ENCODE measurements at places on chromosomes 13 and 19.
A peak's percentile ranks its signal among the peaks of the same experiment; 100 is the strongest.

- no peaks in the 10 kb centered on the region for H3K27me3 ChIP-seq
- no peak overlapping the region for H3K4me3 ChIP-seq
- no peaks in the 10 kb centered on the region for H3K36me3 ChIP-seq
- no peak for DNase-seq
- H3K27ac ChIP-seq, result no peak overlapping the region
- H3K4me1 ChIP-seq, result peaks cover 8% of the 10 kb centered on the region
Measured at GRCh38 chr13:40342901-40343300, 323.5 kb downstream of the FOXO1 start.

GRCh38 chr13:99376132-99376531, 68.9 kb upstream of the GPR183 start:
- DNase-seq, result peak; percentile 93
- peaks cover 92% of the 10 kb centered on the region for H3K4me1 ChIP-seq
- peak overlapping the region; percentile 99 for H3K27ac ChIP-seq
- H3K27me3 ChIP-seq, result no peaks in the 10 kb centered on the region
- H3K36me3 ChIP-seq, result no peaks in the 10 kb centered on the region

GRCh38 chr13:35716186-35716585, 239.7 kb upstream of the MAB21L1 start:
- DNase-seq, result no peak
- H3K27ac ChIP-seq, result no peak overlapping the region
- no peaks in the 10 kb centered on the region for H3K4me1 ChIP-seq
- H3K4me3 ChIP-seq, result no peak overlapping the region
- H3K36me3 ChIP-seq, result no peaks in the 10 kb centered on the region

DNA sequence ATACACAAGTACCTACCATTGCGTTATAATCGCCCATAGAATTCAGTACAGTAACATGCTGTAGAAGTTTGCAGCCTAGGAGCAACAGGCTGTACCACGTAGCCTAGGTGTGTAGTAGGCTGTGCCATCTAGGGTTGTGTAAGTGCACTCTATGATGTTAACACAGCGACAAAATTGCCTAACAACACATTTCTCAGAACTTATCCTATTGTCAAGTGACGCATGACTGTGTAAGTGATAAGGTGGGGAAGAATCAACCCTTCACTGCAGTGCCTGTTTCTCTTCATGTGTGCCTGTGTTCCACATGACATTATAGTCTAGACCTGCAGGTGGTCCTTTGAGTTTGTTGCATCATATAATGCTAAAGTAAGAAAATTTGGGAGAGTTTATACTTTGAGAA, 94.0 kb downstream of the PCDH9 start:
- no peak overlapping the region for H3K4me3 ChIP-seq
- H3K27me3 ChIP-seq, result no peaks in the 10 kb centered on the region
- peaks cover 5% of the 10 kb centered on the region for H3K4me1 ChIP-seq
- H3K36me3 ChIP-seq, result no peaks in the 10 kb centered on the region
- H3K27ac ChIP-seq, result no peak overlapping the region

- H3K27me3 ChIP-seq, result no peaks in the 10 kb centered on the region
- peak; percentile 68 for DNase-seq
- H3K36me3 ChIP-seq, result no peaks in the 10 kb centered on the region
- H3K4me3 ChIP-seq, result peak overlapping the region; percentile 31
- H3K4me1 ChIP-seq, result peaks cover 12% of the 10 kb centered on the region
Measured at GRCh38 chr19:5321851-5322681, 18.5 kb downstream of the PTPRS start.

DNA sequence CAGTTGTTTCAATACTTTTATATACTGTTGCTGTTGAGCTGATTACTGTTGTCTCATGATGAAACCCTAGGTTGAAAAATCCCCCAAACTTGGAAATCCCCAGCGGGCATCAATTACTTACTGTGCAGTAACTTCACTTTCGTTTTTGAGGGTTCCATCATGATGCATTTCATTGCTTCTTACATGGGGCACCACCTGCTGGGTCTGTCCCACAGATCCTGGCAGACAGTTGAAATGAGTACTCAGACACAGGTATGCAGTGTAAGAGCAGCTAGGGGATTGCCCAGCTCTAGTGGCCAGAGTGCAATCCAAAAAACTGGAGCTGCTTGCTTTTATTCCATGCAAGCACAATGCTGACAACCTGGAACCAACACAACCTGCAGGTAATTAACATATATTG, 132.5 kb upstream of the ZNF91 start:
- no peak overlapping the region for H3K27ac ChIP-seq
- no peaks in the 10 kb centered on the region for H3K4me1 ChIP-seq
- H3K36me3 ChIP-seq, result no peaks in the 10 kb centered on the region
- DNase-seq, result no peak
- H3K27me3 ChIP-seq, result no peaks in the 10 kb centered on the region

- H3K27ac ChIP-seq, result no peak overlapping the region
- no peak overlapping the region for H3K4me3 ChIP-seq
- no peak for DNase-seq
- no peaks in the 10 kb centered on the region for H3K27me3 ChIP-seq
- H3K4me1 ChIP-seq, result no peaks in the 10 kb centered on the region
Measured at GRCh38 chr19:33705860-33706259, 84.1 kb downstream of the CHST8 start.

DNA sequence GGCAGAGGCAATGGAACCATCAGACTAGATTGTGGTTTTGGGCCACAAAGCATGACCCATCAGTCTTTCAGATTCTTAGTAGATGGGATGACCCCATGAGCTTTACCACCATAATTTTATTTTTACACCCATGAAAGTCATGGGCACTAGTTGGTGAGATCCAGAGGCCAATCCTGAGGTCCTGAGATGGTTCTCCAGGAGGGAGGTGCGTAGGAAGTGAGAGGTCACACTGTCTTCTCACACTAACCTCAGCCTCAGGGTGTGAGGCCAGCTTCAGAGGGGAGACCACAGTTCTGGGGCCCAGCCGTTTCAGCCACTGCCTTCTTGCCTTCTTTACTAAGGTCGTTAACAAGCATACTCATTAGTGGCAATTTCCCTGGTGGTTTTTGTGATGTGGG, 106.4 kb downstream of the AKAP11 start:
- peaks cover 43% of the 10 kb centered on the region for H3K4me1 ChIP-seq
- no peak for DNase-seq
- peak overlapping the region; percentile 76 for H3K27ac ChIP-seq

GRCh38 chr13:23963184-23963931, 66.1 kb upstream of the C1QTNF9B start:
- no peak for DNase-seq
- H3K36me3 ChIP-seq, result no peaks in the 10 kb centered on the region
- no peaks in the 10 kb centered on the region for H3K27me3 ChIP-seq
- H3K27ac ChIP-seq, result no peak overlapping the region
- no peak overlapping the region for H3K4me3 ChIP-seq

- H3K4me3 ChIP-seq, result no peak overlapping the region
- DNase-seq, result no peak
- H3K27me3 ChIP-seq, result no peaks in the 10 kb centered on the region
- no peaks in the 10 kb centered on the region for H3K36me3 ChIP-seq
Measured at GRCh38 chr13:98071316-98071715, 71.6 kb upstream of the FARP1 start.

DNA sequence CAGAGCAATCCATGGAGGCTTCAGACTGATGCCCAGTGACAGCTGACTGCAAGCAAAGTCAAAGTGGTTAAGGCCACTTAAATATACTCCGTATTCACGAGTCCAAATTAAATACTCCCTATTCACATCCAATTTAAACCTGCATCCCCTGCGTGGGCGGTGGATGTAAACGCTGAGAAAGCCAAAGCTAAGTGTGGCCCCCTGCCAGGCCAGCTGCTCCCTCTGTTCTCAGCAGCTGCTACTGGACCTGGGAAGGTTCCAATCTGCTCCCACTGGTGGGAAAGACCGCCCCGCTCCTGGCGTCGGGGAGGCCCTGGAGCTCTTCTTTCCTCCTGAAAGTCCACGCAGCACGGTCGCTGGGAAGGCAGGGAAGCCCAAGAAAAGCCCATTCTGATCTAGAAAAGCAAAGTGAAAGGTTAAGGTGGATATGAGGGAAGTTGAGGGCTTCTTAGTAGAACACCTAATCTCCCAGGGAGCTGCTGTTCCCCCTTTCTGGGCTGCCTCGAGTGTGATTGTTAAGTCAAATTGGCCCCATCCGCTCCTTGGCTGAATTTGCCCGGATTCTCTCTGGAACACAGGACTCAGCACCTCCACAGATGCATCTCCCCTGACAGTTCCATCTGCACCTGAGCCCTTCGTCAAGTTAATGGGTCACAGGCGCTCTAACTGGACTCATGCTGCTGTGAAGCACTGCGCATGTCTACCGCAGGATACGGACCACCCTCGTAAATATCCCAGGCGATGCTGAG, 205.5 kb downstream of the USP12 start:
- H3K36me3 ChIP-seq, result no peaks in the 10 kb centered on the region
- H3K4me1 ChIP-seq, result no peaks in the 10 kb centered on the region
- no peaks in the 10 kb centered on the region for H3K27me3 ChIP-seq
- H3K27ac ChIP-seq, result no peak overlapping the region
- H3K4me3 ChIP-seq, result no peak overlapping the region

DNA sequence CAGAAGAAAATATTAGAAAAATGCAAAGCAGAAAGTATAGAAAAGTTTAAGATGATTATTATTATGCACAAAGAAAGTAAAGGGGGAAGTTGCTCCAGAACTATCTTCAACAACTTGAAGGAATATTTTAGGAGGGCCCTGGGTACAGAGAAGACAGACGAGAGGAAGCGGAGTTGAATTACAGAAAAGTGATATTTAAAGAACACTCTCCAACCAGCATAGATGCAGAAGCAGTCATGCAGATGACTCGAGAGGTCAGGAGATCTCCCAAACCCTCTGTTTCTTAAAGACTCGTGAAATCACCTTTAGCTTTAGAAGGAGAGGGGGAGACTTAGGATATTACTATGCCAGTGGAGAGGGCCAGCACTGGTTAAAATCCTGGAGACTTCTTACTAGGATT, 8.5 kb upstream of the SHISA2 start:
- H3K4me1 ChIP-seq, result no peaks in the 10 kb centered on the region
- no peak for DNase-seq
- H3K27me3 ChIP-seq, result no peaks in the 10 kb centered on the region
- no peak overlapping the region for H3K27ac ChIP-seq
- no peaks in the 10 kb centered on the region for H3K36me3 ChIP-seq
- H3K4me3 ChIP-seq, result no peak overlapping the region

GRCh38 chr19:6020166-6020882, 42.4 kb upstream of the RANBP3 start:
- H3K36me3 ChIP-seq, result no peaks in the 10 kb centered on the region

DNA sequence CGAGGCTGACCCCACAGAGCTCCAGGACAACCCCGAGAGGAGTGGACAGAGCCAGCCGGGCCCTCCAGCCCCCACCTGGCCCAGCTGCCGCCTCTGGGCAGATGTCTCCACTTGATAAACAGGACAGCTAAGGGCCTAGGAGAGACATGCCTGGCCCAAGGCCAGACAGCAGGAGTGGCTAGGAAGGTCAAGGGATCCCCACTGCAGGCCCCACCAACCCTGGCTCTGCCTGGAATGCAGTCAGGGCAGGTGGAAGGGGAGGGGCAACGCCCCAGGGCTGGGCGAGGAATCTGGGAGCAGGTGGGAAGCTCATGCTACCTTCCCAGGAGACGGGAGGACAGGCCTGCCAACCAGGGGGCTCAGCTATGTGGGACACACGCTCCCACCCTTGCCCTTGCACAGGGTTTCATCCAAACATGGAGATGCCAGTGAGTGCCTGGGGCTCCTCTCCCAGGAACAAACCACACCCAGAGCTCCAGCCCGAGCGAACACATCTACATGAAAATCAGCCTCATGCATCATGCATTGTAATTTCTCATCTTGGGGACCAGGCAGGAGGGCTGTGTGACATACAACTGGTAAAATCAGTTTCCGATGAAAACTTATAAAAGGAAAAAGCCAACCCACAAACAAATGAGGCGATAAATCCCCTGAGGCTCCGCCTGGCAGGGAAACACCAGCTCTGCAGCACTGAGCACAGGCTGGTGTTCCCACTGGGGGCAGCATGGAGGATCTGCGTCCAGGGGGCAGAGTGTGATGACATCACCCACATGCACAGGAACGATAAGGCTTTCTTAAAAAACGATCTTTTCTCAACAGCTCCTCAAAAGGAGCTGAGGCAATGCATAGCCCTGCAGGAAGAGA, 25.0 kb downstream of the SH3GL1 start:
- H3K27me3 ChIP-seq, result no peaks in the 10 kb centered on the region
- DNase-seq, result peak; percentile 85
- peaks cover 9% of the 10 kb centered on the region for H3K36me3 ChIP-seq
- H3K4me3 ChIP-seq, result peak overlapping the region; percentile 39
- H3K27ac ChIP-seq, result peak overlapping the region; percentile 63

- no peak for DNase-seq
- H3K27me3 ChIP-seq, result no peaks in the 10 kb centered on the region
- H3K4me1 ChIP-seq, result peaks cover 17% of the 10 kb centered on the region
- no peak overlapping the region for H3K27ac ChIP-seq
- no peak overlapping the region for H3K4me3 ChIP-seq
Measured at GRCh38 chr13:40671956-40672764, 5.7 kb upstream of the FOXO1 start.

GRCh38 chr19:12705654-12706331, 9.4 kb upstream of the FBXW9 start:
- no peak overlapping the region for H3K27ac ChIP-seq
- no peak for DNase-seq
- H3K36me3 ChIP-seq, result peaks cover 8% of the 10 kb centered on the region
- H3K27me3 ChIP-seq, result no peaks in the 10 kb centered on the region
- no peaks in the 10 kb centered on the region for H3K4me1 ChIP-seq

- no peak for DNase-seq
- H3K36me3 ChIP-seq, result no peaks in the 10 kb centered on the region
- H3K27me3 ChIP-seq, result no peaks in the 10 kb centered on the region
- no peak overlapping the region for H3K4me3 ChIP-seq
- no peak overlapping the region for H3K27ac ChIP-seq
Measured at GRCh38 chr19:5006201-5006600, 37.3 kb downstream of the KDM4B start.

GRCh38 chr13:30346153-30346788, 38.9 kb upstream of the KATNAL1 start:
- no peaks in the 10 kb centered on the region for H3K36me3 ChIP-seq
- no peaks in the 10 kb centered on the region for H3K27me3 ChIP-seq
- H3K4me1 ChIP-seq, result peaks cover 28% of the 10 kb centered on the region
- DNase-seq, result peak; percentile 77
- H3K4me3 ChIP-seq, result no peak overlapping the region

GRCh38 chr19:49427855-49428546, 2.8 kb downstream of the GFY start:
- no peak overlapping the region for H3K27ac ChIP-seq
- DNase-seq, result peak; percentile 57
- peak overlapping the region; percentile 40 for H3K4me3 ChIP-seq
- peaks cover 63% of the 10 kb centered on the region for H3K4me1 ChIP-seq

- DNase-seq, result no peak
- no peaks in the 10 kb centered on the region for H3K4me1 ChIP-seq
- H3K36me3 ChIP-seq, result no peaks in the 10 kb centered on the region
- no peak overlapping the region for H3K27ac ChIP-seq
- no peaks in the 10 kb centered on the region for H3K27me3 ChIP-seq
- no peak overlapping the region for H3K4me3 ChIP-seq
Measured at GRCh38 chr19:32017176-32017953, 328.0 kb upstream of the ZNF507 start.

- H3K27me3 ChIP-seq, result no peaks in the 10 kb centered on the region
- H3K27ac ChIP-seq, result no peak overlapping the region
- no peak overlapping the region for H3K4me3 ChIP-seq
- no peaks in the 10 kb centered on the region for H3K36me3 ChIP-seq
Measured at GRCh38 chr19:53947624-53948023, 15.1 kb upstream of the CACNG8 start.

GRCh38 chr13:113633485-113633873, 24.5 kb downstream of the ATP4B start:
- H3K36me3 ChIP-seq, result no peaks in the 10 kb centered on the region
- H3K27ac ChIP-seq, result no peak overlapping the region
- H3K27me3 ChIP-seq, result no peaks in the 10 kb centered on the region

- no peak overlapping the region for H3K4me3 ChIP-seq
- no peak for DNase-seq
- no peaks in the 10 kb centered on the region for H3K27me3 ChIP-seq
- H3K4me1 ChIP-seq, result peaks cover 22% of the 10 kb centered on the region
Measured at GRCh38 chr13:51327961-51328360, 11.5 kb upstream of the SERPINE3 start.

Measured in B cell (primary cell).